Uterus (tissue), 4 donors: ENCODE measurements at places on chromosomes 16 and 17. TPM values are rescaled to one million over a fixed set of nuclear protein-coding genes. Genes with fewer than 3 reads are reported as not detected.

SPNS2 gene
- total RNA-seq = 3.8 TPM

ITGAX gene
- 3.5 TPM for total RNA-seq

VMO1 gene
- not detected for total RNA-seq

LRRC37B gene
- total RNA-seq = 26.5 TPM

OTOP3 gene
- total RNA-seq = not detected

DNA sequence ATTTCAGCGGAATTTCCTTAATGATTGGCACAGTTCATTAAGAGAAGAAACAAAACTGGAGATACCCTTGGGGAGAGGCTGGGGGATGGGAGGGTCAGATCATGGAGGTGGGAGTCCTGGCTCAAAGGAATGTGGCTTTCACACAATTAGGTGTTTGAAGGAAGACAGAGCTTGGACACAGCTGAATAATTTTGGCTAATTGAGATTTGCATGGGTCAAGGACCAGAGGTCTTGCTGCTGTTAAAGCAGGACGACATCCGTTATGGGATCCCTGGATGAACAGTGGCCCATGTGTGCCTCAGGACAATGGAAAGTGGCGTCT is 160.3 kb downstream of the HS3ST3B1 start:
- H3K4me3 ChIP-seq = no peak overlapping the region
- no peak overlapping the region for H3K27ac ChIP-seq
- H3K4me1 ChIP-seq = no peaks in the 10 kb centered on the region
- no peaks in the 10 kb centered on the region for H3K36me3 ChIP-seq
- DNase-seq = no peak

DNA sequence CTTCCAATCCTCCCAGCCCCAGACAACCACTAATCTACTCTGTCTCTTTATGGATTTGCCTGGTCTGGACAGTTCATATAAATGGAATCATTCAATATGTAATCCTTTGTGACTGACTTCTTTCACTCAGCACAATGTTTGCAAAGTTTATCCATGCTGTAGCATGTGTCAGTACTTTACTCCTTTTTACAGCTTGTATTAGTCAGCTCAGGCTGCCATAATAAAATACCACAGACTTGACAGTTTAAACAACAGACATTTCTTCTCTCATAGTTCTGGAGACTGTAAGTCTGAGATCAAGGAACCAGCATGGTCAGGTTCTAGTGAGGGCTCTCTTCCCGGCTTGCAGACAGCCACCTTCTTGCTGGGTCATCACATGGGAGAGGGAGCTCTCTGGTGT is 41.3 kb downstream of the GPRC5B start:
- DNase-seq = no peak
- peak overlapping the region; percentile 82 for H3K27ac ChIP-seq
- no peaks in the 10 kb centered on the region for H3K27me3 ChIP-seq
- no peaks in the 10 kb centered on the region for H3K4me1 ChIP-seq
- no peaks in the 10 kb centered on the region for H3K36me3 ChIP-seq

- peak; percentile 58 for DNase-seq
- no peaks in the 10 kb centered on the region for H3K36me3 ChIP-seq
- H3K27me3 ChIP-seq = no peaks in the 10 kb centered on the region
- H3K4me1 ChIP-seq = no peaks in the 10 kb centered on the region
Measured at GRCh38 chr17:78325076-78325687, 34.7 kb downstream of the SOCS3 start.

GRCh38 chr17:63345611-63346010 is 100.5 kb downstream of the CYB561 start:
- no peaks in the 10 kb centered on the region for H3K4me1 ChIP-seq
- no peak overlapping the region for H3K4me3 ChIP-seq
- H3K36me3 ChIP-seq = no peaks in the 10 kb centered on the region
- no peaks in the 10 kb centered on the region for H3K27me3 ChIP-seq
- no peak for DNase-seq

DNA sequence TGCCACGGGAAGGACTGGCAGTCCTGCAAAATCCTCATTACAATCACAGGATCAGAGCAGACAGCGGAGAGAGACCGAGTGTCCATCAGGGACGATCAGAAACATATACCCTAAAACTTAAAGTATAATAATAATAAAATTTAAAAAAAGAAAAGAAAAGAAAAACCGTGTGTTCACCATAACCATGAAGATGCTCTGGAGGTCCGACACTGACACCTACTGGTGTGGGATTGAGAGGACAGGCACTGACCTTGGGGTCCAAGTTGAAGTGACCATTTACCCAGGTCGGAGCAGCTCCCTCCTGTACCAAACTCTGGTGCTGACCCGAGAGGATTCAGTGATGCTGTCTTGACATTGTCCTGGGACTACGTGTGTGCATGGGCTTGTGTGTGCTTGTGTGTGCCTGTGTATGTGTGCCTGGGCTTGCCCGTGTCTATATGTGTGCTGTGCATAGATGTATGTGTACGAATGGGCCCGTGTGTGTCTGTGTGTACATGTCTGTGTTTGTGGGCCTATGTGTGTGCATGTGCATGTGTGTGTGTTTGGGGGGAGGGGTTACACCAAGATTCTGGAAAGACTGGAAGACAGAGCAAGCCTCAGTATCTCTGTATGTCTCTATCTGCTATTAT is 10.0 kb upstream of the CD300LD start:
- no peaks in the 10 kb centered on the region for H3K27me3 ChIP-seq
- H3K4me3 ChIP-seq = no peak overlapping the region
- no peak for DNase-seq
- H3K36me3 ChIP-seq = no peaks in the 10 kb centered on the region
- H3K4me1 ChIP-seq = no peaks in the 10 kb centered on the region
- no peak overlapping the region for H3K27ac ChIP-seq

DNA sequence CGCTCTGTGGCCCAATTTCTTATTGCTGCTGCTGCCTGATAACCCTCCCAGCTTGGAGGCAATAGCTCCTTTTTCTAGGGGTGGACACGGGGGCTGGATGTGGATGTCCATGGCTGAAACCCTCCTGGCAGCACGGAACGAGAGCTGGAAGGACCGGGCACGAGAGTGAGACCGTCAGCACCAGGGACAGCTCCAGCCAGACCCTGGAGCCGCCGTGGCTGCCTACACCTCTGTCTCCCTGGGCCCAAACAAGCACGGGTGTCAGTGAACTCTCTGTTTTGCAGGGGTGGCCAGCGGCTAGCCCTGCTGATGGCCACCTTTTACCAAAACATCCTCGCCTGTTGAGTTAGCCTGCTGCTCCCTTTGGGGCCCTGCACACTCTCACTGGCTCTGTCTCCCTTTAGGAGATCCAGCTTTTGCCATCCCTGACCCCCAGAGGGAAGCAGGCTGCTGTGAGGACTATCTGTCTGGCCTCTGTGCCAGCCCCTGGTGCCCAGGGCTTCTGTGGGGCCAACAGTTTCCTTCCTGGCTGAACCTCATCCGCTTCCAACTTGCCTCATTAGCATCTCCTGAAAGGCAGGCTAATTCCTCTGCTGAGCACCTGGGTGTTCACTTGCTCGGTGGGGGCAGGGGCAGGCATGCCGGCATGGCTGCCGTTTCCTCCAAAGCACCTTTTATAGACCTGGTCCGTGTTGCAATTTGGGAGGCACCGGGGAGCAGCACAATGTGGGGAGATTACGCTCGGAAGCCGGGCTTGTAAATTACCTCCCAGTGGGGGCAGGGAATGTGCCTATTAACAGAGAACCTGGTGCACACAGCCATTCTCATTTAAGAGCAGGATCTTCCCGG is 118.1 kb downstream of the ENGASE start:
- H3K27ac ChIP-seq = no peak overlapping the region
- H3K36me3 ChIP-seq = no peaks in the 10 kb centered on the region
- no peak overlapping the region for H3K4me3 ChIP-seq
- no peaks in the 10 kb centered on the region for H3K27me3 ChIP-seq

GRCh38 chr16:86354641-86355513 is 155.4 kb upstream of the FOXF1 start:
- no peak overlapping the region for H3K4me3 ChIP-seq
- H3K4me1 ChIP-seq = no peaks in the 10 kb centered on the region
- H3K36me3 ChIP-seq = no peaks in the 10 kb centered on the region

DNA sequence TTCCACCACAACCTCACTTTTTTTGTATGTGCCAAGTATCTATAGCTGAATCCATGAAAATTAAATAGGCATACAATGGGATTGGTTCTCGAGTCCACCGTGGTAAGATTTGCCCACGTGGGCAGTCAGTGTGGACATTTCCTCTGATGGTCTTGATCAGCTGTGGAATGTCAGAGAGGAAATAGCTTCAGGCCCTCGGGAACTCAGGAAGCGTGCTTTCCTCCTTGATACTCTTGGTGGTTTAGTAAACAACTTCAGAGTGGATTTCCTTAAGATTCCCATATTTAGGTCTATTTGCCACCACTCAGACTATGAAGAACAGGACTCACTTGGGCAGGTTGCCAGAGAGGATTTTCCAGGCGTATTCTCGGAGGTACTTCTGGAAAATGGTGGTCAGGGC is 152.5 kb downstream of the VPS53 start:
- no peak for DNase-seq
- no peaks in the 10 kb centered on the region for H3K36me3 ChIP-seq
- no peaks in the 10 kb centered on the region for H3K27me3 ChIP-seq
- no peak overlapping the region for H3K27ac ChIP-seq
- H3K4me3 ChIP-seq = no peak overlapping the region

- no peak overlapping the region for H3K4me3 ChIP-seq
- H3K4me1 ChIP-seq = peaks cover 17% of the 10 kb centered on the region
- peak; percentile 61 for DNase-seq
- peak overlapping the region; percentile 74 for H3K27ac ChIP-seq
- H3K27me3 ChIP-seq = no peaks in the 10 kb centered on the region
- H3K36me3 ChIP-seq = no peaks in the 10 kb centered on the region
Measured at GRCh38 chr17:82793974-82794630, 42.2 kb downstream of the TBCD start.

- H3K27me3 ChIP-seq = no peaks in the 10 kb centered on the region
- DNase-seq = peak; percentile 85
- no peaks in the 10 kb centered on the region for H3K36me3 ChIP-seq
Measured at GRCh38 chr16:70692873-70693671, 7.2 kb upstream of the MTSS2 start.

DNA sequence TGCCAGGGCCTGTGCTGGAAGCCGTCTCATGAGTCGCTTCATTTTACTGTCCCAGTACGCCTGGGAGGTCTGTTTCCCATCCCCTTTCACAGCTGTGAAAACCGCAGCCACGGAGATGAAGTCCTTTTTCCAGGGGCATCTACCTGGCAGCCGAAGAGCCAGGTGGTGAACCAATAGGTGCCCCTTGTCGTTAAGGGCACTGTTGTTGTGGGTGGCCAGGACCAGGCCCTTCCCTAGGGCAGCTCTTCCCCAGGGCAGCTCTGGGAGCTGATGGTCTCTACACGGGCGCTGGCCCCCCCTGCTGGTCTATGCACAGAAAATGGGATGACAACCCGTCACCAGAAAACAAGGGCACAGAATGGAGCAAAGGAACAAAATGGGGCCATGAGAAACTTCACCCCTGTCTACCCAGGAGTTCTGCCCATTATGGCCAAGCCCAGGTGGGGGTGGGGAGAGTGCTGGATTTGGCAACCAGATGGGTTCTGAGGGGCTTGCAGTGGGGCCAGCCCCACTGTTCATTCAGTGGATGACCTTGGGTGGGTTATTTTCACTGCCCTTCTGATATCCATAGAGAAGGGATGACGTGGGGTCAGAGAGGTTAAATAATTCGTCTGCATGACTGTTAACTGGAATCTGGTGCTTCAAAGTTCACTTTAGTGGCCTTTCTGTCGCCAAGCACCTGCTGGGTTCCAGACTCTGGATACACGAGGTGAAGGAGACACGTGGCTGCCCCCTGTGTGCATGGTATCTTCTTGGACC is 11.5 kb downstream of the RMI2 start:
- no peak overlapping the region for H3K4me3 ChIP-seq
- no peaks in the 10 kb centered on the region for H3K36me3 ChIP-seq
- DNase-seq = peak; percentile 68
- no peaks in the 10 kb centered on the region for H3K27me3 ChIP-seq
- H3K27ac ChIP-seq = peak overlapping the region; percentile 43
